ENCODE measurements at places on chromosomes 6 and 20.

- no peak for DNase-seq
These were observed 212.1 kb upstream of the PHACTR1 start for GRCh38 chr6:12504325-12504966.

DNA sequence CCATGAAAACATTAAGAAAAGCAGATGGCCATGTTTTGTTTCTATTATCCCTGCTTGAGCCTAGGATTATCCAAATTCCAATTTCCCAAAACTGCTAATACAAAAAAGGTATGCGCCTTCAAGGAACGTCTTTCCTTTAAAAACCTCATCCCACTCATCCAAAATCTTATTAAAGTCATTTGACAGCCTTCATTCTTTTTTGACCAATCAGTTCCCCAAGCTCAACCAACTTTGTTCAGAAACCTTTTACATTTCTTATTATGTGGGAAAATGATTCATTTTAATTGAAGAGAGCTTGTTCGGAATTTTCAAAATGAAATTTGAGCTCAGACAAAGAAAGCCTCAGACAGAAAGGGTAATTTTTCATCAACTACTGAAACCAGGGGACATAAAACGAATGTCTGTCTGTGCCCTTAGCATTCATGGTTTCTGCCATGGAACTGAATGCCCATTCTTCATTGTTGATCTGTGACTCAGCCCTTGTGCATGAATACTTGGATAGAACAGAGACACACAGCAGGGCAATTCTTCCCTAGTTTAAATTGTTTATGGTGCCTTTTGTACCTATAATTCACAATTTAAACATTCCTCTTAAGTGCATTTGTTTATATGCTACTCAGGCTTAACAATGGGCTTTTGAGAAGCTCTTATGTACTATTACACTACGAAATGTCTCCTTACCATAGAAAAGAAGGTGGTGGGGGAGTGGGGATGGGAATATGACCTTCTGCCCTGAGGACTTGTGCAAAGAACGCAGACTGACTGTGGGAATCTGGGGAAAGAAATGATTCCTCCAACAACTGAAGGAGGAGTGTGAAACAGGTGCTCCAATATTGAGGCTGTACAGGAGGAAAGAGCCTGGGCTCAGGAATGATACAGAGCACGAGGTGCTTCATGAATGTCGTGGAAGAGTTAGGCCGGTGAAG, 49.8 kb upstream of the ERVFRD-1 start:
- DNase-seq = peak; percentile 7

DNA sequence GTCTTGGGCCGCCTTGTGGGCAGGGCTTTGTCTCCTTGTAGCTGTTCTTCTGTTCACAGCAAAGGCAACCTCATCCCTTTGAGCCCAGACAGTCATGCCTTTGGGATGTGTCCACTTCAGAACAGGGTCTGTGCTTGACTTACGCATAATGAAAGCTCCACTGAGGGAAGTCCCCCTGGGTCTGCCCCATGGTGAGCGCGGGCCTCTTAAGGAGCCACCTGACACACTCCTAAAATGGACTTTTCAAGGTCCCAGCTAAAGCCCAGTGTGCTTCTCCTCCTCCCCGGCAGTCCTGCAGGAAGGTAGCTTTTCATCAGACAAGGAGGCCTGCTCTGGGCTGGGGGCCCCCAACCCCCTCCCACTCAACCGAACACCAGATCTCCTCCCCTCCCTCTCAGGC, 24.9 kb upstream of the PMEPA1 start:
- DNase-seq = no peak

DNA sequence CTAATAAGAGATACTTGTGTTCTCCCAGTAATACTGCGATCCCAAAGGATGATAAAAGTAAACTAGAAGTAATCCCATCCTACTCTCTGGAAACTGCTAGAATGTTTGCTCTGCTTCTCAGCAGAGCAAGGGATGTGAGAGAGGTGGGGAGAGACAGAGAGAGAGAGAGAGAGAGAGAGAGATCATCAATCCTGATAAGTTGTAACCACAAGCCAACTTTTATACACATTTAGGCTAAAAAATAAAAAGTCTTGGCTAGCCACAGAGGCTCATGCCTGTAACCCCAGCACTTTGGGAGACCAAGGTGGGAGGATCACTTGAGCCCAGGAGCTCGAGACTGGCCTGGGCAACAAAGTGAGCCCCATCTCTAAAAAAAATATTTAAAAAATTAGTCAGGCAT, 16.0 kb upstream of the TRIM38 start:
- no peak for DNase-seq

DNA sequence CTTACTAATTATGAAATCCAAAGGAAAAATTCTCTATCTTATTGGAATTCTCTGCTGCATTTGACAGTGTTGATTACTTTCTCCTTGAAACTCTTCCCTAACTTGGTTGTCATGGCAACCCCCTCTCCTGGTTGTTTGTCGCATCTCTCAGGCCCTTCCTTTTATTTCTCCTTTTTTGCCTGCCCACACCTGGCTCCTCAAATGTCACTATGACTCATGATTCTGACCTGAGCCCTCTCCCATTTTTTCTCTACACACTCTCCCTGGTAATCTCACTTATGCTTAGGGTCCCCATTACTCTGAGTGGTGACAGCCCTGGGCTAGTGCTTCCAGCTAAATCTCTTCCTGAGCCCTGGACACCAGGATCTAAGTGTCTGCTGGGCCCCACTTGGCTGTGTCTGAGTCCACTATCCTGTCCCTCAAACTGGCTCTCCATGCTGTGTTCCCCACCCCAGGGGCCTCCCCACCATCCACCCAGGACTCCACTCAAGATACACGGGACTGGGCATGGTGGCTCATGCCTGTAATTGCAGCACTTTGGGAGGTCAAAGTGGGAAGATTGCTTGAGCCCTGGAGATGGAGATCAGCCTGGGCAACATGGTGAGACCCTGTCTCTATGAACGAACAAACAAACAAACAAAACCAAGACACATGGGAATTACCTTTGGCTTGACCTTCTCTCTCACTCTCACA, 16.5 kb upstream of the NNAT start:
- no peak for DNase-seq

- no peak for DNase-seq
These were observed 34.0 kb downstream of the ELOVL4 start for GRCh38 chr6:79913369-79913768.

DNA sequence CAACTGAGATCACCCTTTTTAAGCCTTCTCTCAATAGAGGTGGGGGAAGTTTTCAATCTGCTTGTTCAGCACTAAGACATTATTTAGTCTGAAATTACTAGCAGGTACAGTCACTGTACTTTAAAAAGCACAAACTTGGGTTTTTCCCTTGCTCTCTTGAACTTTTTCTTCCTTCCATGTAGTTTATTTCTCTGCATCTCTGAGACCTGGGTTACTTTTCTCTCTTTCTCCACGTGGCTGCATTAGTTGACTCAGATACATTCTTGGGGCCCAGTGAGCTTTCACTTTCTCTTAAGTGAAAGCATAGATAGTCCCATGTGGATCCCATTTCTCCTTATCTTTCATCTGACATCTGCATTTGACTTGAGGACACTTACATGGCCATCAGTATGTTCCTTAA, 433.9 kb upstream of the MAP3K7 start:
- no peak for DNase-seq

GRCh38 chr20:12130781-12131180, 213.1 kb downstream of the BTBD3 start:
- no peak for DNase-seq

- peak; percentile 37 for DNase-seq
These were observed 135.9 kb downstream of the KHDRBS2 start for GRCh38 chr6:62150048-62150663.

- no peak for DNase-seq
These were observed 121.4 kb downstream of the UNC5CL start for GRCh38 chr6:40917603-40918002.

- no peak for DNase-seq
These were observed 179.9 kb downstream of the CDC5L start for GRCh38 chr6:44567406-44567805.

- DNase-seq = no peak
These were observed 525.2 kb downstream of the PKHD1 start for GRCh38 chr6:51562198-51562597.

- DNase-seq = no peak
These were observed 77.5 kb upstream of the MRPS10 start for GRCh38 chr6:42295181-42295580.

DNA sequence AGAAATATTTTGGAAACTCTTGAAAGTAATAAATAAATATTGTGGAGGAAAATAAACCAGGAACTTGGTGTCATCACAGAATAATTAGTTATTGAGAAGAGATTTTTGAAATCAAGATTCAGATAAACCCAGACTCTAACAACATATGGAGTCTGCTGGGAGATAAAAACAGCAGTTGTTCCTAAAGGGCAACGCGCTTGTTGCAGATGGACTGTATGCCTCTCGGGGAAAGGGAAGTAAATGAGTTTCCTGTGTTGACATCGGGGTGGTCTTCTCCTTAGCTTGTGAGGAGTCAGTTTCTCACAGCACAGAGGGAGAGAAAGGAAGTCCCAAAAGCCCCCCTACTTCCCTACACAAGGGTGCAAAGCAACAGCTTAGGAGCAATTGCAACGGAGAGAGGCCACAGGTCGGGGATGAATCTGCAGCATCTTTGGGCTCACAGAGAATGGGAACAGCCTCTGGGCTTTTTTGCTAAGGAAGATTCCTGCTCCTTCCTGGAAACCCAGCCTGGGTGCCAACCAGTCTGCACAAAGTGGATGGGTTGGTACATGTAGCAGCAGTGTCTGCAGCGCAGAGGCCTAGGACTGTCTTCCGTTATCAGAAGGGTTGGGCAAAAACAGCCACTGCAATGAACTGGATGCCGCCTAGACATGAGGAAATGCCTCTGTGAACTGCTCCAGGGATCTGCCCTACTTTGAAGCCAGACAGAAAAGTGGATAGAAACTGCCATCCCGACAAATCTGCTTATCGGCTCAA, 603.0 kb upstream of the NRSN1 start:
- DNase-seq = no peak

GRCh38 chr20:12217382-12217781, 299.7 kb downstream of the BTBD3 start:
- DNase-seq = no peak

- no peak for DNase-seq
These were observed 228.2 kb downstream of the RFPL4B start for GRCh38 chr6:112575309-112575834.

DNA sequence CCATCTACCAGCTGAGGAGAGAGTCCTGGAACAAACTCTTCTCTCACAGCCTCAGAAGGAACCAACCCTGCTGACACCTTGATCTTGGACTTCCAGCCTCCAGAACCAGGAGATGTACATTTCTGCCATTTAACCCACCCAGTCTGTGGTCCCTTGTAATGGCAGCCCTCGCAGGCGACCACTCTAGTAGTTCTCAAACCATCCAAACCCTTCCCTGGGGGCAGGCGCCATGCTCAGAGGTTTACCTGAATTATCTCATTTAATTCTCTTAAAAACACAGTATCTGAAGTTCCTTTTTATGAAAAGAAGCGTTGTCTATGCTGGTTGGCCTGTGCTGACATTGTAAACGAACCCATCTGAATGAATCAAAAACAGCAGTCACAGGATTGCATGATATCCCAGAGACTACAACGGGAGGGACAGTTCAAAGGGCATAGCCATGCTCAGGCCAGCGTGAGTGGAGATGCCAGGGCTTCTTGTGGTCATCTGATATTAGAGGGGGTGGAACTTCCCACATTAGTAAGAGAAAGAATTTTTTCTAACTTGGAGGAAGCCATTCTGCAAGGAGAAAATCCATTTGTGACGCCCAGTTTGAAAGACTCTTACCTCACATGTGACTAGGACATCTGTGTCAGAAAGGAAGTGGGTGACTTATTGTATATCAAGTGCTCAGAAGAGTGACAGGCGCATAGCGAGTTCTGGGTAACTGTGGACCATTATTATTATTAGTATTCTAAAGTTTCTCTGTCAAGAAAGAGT, 17.2 kb upstream of the TAGAP start:
- no peak for DNase-seq

GRCh38 chr6:105926318-105926717, 159.8 kb upstream of the PRDM1 start:
- DNase-seq = no peak

- DNase-seq = no peak
These were observed 188.8 kb downstream of the BACH2 start for GRCh38 chr6:90107771-90108282.

GRCh38 chr6:147311218-147311617, 107.0 kb downstream of the STXBP5 start:
- no peak for DNase-seq

- DNase-seq = no peak
These were observed 7.8 kb upstream of the PLTP start for GRCh38 chr20:45919542-45920399.

- DNase-seq = peak; percentile 54
These were observed 57.0 kb upstream of the EPB41L1 start for GRCh38 chr20:36097337-36098151.

GRCh38 chr6:100484474-100484873, 19.8 kb upstream of the SIM1 start:
- no peak for DNase-seq

- DNase-seq = no peak
These were observed 94.5 kb downstream of the SIM1 start for GRCh38 chr6:100370265-100370664.

- no peak for DNase-seq
These were observed 174.5 kb upstream of the MOCS1 start for GRCh38 chr6:40108736-40109135.

GRCh38 chr20:17530716-17531664, at the start of gene BFSP1:
Gene BFSP1, minus strand, starts transcription at chr20:17531379. Its CDS starts 50 bp downstream, at chr20:17531329.
- peak; percentile 55 for DNase-seq

- DNase-seq = no peak
These were observed 40.0 kb downstream of the MYLIP start for GRCh38 chr6:16168858-16169257.

DNA sequence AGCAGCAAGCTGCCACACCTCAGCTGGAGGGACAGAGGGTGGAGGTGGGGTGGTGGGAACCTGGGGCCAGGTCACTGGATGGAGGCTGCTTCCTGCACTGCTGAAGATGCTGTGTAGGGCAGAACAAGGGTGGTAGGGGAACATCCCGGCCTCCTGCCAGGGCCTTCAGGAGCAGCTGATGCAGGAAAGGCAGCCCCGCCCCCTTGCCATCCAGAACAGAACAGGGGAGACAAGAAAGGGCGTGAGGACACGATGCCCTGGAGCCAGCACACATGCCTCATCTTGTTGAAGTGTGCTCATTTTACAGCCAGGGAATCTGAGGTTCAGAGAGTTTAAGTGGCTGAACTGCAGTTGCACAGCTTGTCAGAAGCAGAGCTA, 43.1 kb upstream of the PHACTR3 start:
- no peak for DNase-seq

DNA sequence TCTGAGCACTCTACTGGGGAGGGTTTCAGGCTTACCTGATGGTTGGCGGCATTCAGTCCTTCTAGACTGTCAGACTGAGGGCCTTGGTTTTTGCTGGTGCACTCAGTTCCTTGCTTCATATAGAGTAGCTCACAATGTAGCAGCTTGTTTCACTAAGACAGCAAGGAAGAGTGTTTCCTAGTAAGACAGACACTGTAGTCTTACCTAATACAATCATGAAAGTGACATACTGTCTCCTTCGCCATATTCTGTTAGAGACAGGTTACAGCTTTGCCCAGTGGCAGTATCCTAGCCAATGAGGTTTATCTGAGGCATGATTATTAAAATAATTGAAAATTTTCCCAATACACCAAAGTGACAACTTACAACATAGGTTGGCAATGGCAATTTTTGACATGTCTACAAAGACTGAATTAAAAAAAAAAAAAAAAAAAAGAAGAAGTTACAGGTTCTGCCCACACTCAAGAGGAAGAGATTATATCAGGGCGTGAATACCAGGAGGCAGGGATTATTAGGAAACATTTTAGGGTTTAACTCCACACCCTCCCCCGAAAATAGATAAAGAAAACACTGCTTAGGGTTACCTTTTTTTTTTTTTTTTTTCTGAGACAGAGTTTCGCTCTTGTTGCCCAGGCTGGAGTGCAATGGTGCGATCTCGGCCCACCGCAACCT, 66.8 kb downstream of the SCAND1 start:
- DNase-seq = no peak

- DNase-seq = no peak
These were observed 45.4 kb upstream of the NKX2-2 start for GRCh38 chr20:21559305-21559704.

All from LoVo (cell line).